ENCODE measurements at places on chromosomes 2 and 18.

DNA sequence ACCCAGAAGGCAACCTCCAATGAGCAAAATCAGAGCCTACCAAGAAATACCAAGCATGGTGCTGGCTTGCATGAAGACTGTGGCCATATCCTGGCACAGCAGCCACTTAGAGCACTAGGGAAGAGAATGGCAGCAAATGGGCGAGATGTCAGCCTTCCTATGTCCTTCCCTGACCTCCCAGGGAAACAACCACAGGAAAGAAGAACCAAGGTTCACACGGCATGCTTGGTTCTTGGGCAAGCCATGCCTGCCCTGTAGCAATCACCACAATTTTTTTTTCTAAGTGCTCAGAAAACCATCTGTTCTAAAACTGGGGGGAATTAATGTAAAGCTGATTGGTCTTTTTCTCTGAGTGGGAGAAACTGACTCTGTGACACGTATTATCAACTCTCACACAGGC, 27.8 kb downstream of the GALNT14 start:
- DNase-seq: no peak
- H3K27ac ChIP-seq: no peak overlapping the region
- H3K4me1 ChIP-seq: no peaks in the 10 kb centered on the region
- H3K4me3 ChIP-seq: no peak overlapping the region

DNA sequence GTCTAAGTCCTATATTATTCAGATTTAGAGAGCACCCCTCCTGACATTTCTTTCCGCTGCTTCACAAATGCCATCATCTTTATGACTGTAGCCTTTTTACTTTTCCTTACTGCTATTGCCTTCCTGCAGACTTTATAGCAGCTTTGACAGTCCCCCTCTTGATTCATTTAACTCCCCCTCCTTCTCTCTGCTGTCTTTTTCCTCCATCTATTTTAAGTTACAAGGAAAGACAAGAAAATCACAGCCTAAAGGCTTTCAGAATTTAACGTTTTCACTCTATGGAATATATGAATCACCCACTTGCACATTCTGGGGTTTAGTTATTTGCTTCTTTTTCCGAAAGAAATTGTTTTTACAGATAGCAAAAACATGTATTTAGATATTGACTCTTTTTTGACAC, 183.4 kb upstream of the SETBP1 start:
- H3K27ac ChIP-seq: no peak overlapping the region
- H3K27me3 ChIP-seq: no peaks in the 10 kb centered on the region
- H3K36me3 ChIP-seq: no peaks in the 10 kb centered on the region

DNA sequence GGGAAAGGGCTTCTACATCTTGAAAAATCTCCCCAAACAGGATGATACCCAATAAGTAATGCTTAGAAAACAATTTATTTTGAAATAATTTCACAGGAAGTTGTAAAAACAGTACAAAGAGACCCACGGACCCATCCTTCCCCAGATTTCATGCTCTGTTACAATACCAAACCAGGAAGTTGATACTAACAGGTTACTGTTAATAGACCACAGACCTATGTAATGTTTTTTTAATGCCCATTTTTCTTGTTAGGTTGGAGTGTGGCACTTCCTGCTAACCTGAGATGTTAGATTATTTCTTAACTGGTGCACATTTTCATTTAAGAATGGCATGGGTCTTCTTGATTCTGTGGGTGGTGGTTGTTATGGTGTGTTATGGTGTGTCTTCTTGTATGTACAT, 21.4 kb upstream of the MGAT5 start:
- no peaks in the 10 kb centered on the region for H3K36me3 ChIP-seq
- DNase-seq: no peak
- no peak overlapping the region for H3K4me3 ChIP-seq

DNA sequence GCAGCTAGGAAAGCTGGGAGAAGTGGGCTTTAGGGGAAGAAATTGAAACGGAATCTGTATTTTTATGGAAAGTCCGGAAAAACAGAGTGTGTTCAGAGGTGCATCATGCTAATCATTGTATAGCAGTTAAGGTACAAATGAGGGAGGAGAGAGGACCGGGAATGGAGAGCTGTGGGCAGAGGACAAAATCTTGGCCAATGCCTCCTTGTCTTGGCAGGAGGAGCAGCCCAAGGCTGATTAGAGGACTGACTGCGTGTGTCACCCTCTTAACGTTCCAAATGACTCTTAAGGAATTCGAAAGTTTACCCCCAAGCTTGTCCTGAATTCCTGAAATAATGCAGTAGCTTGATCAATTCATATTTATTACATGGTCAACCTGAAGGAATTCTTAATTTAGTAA, 81.0 kb downstream of the ZNF236 start:
- no peaks in the 10 kb centered on the region for H3K27me3 ChIP-seq
- H3K36me3 ChIP-seq: 0 out of 3 replicates have a peak, but pooled peaks cover 17% of the 10 kb centered on the region
- H3K4me3 ChIP-seq: no peak overlapping the region

DNA sequence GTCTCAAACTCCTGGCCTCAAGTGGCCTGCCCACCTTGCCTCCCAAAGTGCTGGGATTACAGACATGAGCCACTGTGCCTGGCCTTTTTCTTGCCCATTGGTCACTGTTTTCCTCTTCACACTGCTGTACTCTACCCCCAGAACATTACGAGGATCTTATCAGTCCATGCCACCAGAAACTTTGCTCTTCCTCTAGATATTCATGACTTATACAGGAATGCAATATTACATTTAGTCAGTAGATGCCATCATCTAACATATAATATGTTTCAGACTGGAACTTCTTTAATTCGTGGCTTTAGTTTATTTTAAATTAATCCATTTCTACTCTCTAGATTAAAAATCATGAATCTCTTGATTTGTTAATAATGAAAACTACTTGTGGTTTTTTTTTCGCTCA, 135.5 kb downstream of the COMMD1 start:
- H3K27me3 ChIP-seq: no peaks in the 10 kb centered on the region
- no peak overlapping the region for H3K4me3 ChIP-seq
- no peak for DNase-seq
- no peak overlapping the region for H3K27ac ChIP-seq

DNA sequence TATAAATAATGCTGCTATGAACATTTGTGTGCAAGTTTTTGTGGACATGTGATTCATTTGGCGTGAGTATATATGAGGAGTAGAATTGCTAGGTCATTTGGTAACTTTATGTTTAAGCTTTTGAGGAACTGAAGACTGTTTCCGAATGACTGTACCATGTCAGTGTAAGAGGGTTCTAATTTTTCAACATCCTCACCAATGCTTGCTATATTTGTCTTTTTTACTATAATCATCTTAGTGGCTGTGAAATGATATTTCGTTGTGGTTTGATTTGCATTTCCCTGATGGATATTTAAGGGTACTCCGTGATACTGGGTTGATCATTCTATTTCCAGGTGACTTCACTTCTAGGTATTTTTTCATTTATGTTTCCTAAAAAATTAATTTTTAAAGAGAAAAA, 241.1 kb downstream of the BCL2 start:
- H3K4me1 ChIP-seq: no peaks in the 10 kb centered on the region
- no peaks in the 10 kb centered on the region for H3K27me3 ChIP-seq
- no peak for DNase-seq
- no peak overlapping the region for H3K27ac ChIP-seq

DNA sequence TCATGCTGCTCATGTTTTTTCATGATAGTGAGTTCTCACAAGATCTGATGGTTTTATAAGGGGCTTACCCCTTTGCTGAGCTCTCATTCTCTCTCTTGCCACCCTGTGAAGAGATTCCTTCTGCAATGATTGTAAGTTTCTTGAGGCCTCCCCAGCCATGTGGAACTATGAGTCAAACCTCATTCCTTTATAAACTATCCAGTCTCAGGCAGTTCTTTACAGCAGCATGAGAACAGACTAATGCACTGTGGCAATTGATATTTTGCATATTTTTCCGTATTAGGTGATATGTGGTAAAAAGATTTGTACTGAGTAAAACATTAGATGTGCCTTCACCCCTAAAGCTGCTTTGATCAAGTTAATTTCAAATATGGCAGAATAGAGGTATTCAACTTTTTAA, 48.8 kb downstream of the RAB27B start:
- no peak overlapping the region for H3K4me3 ChIP-seq
- no peak for DNase-seq

- peaks cover 98% of the 10 kb centered on the region for H3K4me1 ChIP-seq
- H3K4me3 ChIP-seq: no peak overlapping the region
- H3K27ac ChIP-seq: no peak overlapping the region
- DNase-seq: no peak
- H3K36me3 ChIP-seq: no peaks in the 10 kb centered on the region
Observed at GRCh38 chr2:43159797-43160196, 66.6 kb downstream of the ZFP36L2 start.
